Hindlimb muscle (tissue), 1 donor: ENCODE measurements at places on chromosomes 3 and 15. TPM values are rescaled to one million over a fixed set of nuclear protein-coding genes. Genes with fewer than 3 reads are reported as not detected.

DNA sequence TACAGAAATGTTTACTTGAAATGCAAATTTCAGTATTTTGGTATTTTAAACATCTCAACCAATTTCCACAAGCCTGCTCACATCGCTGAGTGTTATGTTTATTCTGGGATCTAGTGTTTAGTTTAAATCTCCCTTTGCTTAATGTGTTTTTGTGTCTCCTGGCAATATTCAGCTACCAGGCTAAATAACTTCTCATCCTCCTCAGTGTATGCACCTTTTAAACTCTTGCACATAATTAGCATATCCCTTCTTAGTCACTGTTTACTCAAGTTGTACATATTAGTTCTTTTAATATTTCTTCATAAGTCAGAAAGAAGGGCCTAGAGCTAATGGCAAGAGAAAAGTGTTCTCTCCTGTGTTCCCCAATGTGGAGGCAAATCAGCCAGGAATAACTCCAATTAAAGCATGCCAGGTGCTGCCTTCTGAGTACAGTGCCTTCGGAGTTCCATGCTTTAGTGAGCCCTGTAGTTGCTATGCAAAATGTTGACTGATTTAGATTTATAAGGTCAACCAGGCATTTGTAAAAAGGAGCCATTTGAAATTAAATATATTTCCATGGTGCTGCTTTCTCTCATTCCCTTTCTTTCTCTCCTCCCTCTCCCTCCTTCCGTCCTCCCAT lies 234.3 kb downstream of the GAP43 start:
- no peak for DNase-seq

CHRFAM7A gene
- 2.1 TPM for polyA plus RNA-seq

DNA sequence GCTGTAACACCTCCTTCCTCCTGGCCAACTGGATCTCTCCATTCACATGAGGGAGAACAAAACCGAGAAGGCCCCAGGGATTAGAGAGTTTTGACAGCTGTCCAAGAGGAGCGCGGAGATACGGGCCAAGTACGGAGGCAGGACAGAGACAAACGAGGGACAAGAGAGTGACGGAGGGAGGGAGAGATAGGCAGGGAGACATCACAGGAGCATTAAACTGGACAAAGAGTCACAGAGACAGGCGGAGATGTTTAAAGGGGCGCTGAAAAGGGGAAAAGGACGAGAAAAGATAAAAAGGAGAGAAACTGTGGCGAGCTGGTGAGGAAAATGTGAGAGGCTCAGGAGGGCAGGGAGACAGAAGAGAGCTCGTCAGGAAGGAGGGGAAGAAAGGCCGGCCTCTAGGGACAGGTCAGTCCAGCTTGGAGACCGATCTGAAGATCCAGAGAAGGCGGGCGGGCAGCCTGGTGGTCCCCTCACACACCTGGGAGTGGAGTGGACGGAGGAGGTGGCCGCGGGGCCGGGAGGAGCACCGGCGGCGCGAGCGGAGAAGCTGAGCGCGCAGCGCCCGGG lies 40.5 kb upstream of the ROPN1 start:
- DNase-seq, result peak; percentile 48

GRCh38 chr3:155019575-155019974 lies 60.5 kb upstream of the MME start:
- no peak for DNase-seq

DNA sequence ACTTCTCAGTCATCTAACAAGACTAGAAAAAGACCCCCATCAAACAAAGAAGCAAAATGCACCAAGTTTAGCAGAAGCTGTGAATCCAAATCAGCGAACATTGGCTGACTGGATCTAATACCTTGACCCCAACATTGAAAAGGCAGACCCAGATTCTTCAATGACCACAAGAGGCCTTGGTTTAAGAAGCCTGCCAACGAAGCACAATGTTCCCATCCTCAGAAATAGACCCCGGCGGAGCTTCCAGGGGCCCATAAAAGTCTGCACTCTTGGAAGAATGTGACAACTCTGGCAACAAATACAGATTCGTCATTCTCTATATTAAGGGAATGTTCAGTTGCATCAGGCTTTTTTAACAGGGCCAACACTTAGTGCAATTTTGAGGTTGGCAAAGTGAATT lies 112.8 kb upstream of the BCL6 start:
- DNase-seq, result peak; percentile 33

DNA sequence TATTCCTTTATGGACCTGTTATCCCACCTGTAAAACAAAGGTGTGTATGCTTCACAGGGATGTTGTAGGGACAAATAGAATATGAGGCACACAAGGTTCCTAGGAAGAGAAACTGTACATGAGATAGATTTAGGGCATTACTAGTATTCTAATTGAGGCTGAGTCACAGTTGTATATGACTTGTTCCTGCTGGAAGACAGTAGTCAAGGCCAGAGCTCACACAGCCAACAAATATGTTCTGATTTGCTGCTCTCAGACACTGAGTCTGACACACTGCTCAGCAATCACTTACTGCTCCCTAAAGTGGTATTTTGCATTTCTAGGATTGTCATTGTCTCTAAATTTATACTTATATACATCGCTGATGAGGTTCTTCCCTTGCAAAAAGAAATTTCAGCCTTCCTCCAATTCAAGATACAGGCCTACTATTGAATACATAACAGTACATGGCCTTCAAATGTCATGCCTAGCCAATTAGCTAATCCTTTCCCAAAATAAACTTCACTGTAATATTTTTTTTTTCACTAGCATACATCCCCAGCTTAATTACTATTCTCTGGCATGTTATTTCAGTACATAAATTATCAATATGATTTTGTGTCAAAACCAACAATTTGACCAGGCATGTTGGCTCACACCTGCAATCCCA lies 69.8 kb downstream of the TIGIT start:
- DNase-seq, result no peak

DNA sequence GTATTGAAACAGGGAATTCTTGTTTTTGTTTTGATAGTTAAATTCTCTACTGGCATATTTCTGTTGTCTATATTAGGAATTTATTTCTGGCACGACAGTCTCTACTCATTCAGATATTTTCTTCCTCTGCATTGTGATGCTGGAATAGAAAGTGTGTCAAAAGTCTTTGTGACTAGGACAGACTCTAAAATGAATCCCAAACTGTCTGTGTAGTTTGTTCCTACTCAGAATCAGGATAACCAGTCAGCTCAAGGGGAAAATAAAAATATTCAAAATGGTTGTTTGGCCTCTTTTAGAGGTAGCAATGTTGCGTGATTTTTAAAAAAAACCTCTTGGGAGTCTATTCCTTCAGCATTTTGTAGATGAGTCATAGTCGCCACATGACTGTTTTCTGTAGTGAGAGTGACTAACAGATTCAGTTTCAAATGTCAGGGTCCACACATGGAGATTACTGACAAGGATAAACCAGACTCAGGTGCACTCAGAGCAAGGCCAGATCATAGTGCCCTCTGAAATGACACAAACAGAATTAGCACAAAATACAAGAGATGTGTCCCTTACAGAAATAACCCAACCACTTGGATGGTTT lies 13.1 kb downstream of the SLC7A14 start:
- DNase-seq, result no peak

GUCA1C gene
- not detected for polyA plus RNA-seq

DNA sequence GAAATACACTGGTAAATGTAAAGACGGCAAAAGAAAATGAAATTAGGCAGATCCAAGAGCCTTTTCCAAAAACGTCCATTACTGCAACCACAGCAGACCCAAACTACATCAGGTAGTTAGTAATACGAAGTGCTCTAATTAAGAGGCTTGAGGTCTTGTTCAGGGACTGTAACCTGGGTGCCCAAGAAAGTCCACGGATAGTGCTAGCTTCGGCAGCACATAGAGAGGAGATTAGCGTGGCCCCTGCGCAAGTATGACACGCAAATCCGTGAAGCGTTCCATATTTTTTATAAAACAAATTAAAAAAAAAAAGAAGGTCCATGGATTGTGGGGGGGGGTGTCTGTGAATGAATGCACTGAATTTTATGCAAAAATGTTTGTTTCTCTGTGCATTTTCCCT lies 1.4 kb downstream of the COPB2 start:
- DNase-seq, result no peak

GRCh38 chr3:11373235-11373634 lies 101.0 kb downstream of the ATG7 start:
- no peak for DNase-seq

DNA sequence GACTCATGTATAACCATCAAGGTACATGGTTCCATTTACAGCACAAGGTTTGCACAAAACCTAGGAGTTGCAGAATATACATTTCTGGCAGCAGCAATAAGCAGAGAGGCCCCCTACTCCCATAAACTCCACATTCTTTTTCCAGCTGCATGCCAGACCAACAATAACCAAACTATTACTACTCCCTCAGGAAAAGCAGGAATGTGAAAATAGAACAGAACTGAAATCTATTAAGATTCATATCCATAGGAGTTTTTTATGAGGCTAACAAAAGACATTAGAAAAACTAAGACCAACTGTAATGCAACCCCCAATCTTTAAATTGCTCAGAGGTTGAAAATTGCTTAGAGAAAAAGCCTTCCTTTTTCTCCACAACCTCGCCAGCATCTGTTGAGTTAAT lies 27.6 kb upstream of the TOP2B start:
- peak; percentile 13 for DNase-seq

- DNase-seq, result no peak
These were observed 39.4 kb downstream of the BBS4 start for GRCh38 chr15:72725446-72725845.

- DNase-seq, result no peak
These were observed 15.0 kb downstream of the SEMA3G start for GRCh38 chr3:52429779-52430415.

DNA sequence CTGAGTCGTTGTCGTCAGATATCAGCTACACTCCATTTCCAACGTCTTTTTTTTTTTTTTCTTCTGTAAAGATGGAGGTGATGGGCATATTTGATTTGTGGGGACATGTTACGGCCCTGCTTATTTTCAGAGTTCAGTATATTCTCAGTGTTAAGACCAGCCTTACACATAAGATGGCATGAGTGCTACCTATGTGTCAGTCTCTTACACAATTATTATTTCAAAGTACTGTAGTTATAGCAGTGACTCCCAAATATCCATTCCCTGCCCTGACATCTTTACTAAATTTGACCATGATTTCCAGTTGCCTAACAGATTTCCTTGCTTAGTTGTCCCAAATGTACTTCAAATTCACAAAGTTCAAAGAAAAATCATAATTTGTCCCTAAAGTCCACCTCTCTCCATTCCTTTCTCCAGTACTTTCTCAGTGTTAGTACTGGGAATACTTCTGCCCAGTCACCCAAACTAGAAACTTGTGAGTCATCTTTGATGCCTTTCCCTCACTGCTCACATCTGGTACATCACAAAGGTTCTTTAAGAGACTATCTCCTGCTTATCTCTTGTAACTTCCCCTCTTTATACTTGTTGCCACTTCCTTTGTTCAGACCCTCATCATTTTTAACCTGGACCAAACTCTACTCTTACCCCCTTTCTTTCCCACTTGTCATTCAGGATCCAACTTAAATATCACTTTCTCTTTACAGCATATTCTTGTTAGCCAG lies 67.0 kb downstream of the ZNF609 start:
- no peak for DNase-seq

GRCh38 chr3:106457281-106458180 lies 588.7 kb upstream of the CBLB start:
- DNase-seq, result peak; percentile 12

DLL4 gene
- polyA plus RNA-seq, result 16.7 TPM

- no peak for DNase-seq
These were observed 346.5 kb downstream of the ROBO1 start for GRCh38 chr3:79421273-79421672.

- no peak for DNase-seq
These were observed 130.3 kb upstream of the CDIN1 start for GRCh38 chr15:36449084-36449661.

DNA sequence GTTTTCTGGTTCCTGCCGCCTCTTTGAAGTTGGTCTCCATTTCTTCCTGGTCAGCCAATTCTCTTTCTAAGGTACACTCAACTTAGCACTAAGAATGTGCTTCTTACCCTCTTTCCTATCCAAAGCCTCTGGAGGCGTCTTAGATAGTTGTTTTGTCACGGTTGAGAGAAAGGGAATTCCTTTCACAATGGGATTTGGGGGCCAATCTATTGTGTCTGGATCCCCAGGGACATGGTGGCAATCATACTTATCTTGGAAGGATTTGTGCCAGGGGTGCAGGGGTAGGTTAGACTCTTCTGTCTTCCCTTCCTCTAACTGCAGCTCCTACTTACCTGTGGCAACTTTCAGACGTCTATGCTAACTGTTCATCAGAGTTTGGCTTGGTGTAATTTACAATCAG lies 287.1 kb downstream of the SOX2 start:
- no peak for DNase-seq

- DNase-seq, result no peak
These were observed 149.4 kb upstream of the ADAMTS9 start for GRCh38 chr3:64837126-64837738.

FGF7 gene
- polyA plus RNA-seq, result 24.1 TPM
